CD4-positive, CD25-positive, alpha-beta regulatory T cell (primary cell): ENCODE measurements at places on chromosomes 4 and X. TPM values are rescaled to one million over a fixed set of nuclear protein-coding genes. Genes with fewer than 3 reads are reported as not detected.

GRCh38 chrX:57121816-57122215, 468 bp upstream of the SPIN2B start:
- no peak for DNase-seq

DNA sequence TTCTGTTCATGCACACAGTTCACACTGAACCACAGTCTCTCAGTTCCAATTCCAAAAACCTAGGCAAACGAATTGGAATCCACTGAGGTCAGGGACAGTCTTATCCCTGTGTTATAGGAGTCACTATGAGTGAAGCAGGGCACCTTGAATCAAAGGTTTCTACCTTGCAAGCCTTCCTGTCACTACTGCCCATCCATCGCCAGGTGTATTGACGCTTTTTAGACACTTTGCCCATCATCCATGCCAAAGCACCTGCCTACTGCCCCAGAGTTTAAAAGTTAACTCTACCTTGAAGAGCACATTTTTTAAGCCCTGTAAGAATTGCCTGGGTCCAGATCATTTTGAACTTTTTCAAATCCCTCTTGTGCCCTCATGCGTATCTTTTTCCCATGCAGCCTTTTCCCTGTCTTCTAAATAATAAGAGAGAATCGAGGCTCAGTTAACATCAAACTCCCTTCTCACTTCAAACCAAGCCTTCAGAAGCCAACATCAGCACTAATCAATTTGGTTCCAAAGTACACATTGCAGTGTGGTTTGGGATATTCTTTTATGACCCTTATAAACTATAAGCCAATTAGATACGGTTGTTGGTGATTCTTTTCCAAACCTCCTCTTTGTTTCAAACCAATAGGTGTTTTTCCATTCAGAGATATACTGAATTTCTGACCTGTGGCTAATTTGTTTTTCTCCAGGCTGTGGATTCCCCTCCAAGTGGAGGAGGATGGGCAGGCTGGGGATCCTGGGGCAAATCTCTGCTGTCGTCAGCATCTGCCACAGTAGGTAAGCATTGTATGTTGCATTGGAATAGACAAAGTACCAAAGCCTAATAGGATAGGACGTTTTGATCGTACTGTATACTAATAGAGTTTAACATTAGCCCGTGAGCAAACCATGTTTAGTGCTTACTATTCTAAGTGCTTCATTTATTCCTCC, 23.7 kb downstream of the FAM114A1 start:
- no peak for DNase-seq

Gene ZNF81
- total RNA-seq: 10.9 TPM

DNA sequence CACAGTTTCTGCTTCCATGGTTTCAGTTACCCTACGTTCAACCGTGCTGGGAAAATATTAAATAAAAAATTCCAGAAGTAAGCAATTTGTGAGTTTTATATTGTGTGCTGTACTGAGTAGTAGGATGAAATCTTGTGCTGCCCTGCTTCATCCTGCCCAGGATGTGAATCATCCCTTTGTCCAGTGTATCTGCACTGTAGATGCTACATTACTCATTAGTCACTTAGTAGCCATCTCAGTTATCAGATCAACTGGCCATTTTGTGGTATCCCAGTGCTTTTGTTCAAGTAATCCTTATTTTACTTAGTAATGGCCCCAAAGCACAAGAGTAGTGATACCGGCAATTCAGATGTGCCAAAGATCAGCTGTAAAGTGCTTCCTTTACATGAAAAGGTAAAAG, 97.9 kb downstream of the COX18 start:
- DNase-seq: no peak

GRCh38 chrX:47960406-47960805, 43.4 kb downstream of the ZNF182 start:
- DNase-seq: no peak
